ENCODE measurements at places on chromosomes 6 and 20.

- no peak for DNase-seq
Measured at GRCh38 chr6:20833881-20834515, 299.7 kb downstream of the CDKAL1 start.

DNA sequence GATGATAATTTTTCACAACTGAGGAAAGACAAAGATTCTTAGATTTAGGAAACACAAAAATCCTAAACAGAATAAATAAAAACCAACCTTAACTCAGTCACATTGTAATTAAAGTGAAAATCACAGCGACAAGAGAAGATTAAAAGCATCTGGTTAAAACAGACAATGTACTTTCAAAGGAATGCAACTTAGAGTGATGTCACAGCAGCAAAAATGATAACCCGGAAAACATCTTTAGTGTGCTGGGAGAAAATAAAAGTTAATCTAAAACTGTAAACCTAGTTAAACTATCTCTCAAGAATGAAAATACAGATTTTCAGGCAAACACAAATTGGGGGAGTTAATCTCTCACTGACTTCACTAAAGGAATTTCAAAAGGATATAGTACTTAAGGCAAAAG lies 76.8 kb upstream of the OGFRL1 start:
- DNase-seq, result no peak

GRCh38 chr6:156283091-156283490 lies 494.1 kb upstream of the ARID1B start:
- no peak for DNase-seq

- no peak for DNase-seq
Measured at GRCh38 chr6:35365594-35366203, 23.3 kb downstream of the PPARD start.

- no peak for DNase-seq
Measured at GRCh38 chr6:61809004-61809595, 476.9 kb downstream of the KHDRBS2 start.

DNA sequence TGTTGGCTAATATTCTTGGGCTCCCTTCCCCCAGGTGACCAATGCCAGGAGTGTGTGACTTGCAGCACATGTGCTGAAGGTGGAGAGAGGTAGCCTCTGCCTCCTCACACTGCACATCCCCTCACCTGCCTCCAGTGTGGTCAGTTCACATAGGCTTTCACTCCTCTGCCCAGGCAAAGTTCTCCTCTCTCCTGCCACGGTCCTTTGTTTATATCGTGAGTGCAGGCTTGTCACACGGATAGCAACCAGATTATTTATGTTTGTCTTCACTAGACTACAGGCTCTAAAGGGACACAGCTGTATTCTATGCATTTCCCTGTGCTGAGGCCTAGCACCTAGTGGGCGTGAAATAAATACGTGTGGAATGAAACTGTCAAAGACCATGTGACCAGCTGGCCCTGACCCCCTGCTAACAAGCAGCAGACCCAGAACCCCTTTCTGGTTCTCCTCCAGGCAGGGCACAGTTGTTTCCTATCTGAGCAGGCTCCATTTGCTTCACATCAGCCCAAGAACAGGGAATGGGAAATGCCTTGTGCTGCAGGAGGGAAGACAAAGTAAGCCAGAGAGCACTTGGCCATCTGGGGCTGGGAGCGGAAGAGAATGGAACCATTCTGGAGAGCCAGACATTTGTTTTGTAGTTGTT lies 42.3 kb downstream of the UNC5CL start:
- DNase-seq, result no peak

- DNase-seq, result no peak
Measured at GRCh38 chr6:156687789-156688619, 89.2 kb upstream of the ARID1B start.

DNA sequence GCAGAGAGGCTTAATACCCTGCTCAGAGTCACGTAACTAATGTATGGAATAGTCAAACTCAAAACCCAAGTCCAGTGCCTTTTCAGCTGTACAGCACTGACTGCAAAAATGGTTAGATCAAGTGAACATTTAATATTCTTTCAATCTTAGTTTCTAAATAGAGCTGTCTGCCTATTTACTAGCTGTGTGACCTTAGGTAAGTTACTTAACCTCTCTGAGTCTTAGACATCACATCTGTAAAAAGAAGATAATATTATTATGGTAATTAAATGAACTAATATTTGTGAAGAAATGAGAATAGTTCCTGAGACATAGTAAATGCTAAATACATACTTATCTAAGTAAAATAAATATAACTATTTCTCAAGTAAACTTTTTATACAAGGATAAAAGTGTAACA lies 235.5 kb downstream of the SAMD5 start:
- no peak for DNase-seq

GRCh38 chr6:35473075-35473849 lies 5.1 kb downstream of the RPL10A start:
- no peak for DNase-seq

GRCh38 chr6:8888468-8888867 lies 453.1 kb upstream of the SLC35B3 start:
- DNase-seq, result no peak

- no peak for DNase-seq
Measured at GRCh38 chr6:1645466-1646185, 35.9 kb downstream of the FOXC1 start.

GRCh38 chr6:16511040-16511660 lies 250.1 kb downstream of the ATXN1 start:
- DNase-seq, result no peak

DNA sequence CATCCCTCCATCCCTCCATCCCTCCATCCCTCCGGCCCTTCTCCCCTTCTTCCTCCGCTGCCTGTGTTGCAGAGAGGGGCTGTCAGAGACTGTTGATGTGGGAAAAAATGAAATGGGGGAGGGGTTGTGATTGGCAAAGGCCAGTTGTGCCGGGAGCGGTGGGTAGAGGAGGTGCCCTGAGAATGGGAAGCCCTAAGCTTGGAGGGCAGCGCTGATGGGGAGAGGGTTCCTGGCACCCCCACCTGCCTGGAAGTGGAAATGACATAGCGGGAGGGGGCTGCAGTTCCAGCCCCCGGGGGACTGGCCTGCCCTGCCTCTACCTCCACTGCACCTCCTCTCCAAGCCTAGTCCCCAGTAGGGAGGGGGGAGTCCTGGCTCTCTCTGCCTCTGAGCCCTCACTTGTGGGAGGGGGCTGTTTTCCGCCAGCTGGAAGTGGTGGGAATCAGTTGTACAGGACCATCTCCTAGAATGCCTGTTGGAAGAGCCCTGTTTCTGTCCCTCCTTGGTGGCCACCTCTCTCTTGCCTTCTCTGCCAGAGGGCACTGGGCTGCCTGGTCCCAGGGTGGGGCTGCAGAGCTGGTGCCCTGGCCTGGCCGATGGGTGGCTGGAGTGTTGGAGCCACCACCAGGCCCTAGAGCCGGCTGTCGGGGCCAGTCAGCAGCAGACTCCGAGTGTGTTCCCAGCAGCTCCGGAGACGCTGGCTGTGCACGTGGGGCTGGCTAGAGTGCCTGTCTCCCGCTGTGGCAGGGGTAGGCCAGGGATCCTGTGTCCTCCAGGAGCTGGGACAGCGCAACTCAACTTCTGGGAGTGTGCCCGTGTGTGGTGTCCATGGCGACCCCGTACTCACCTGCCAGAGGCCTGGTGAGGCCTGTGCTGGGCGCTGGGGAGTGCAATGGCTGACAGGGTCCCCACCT lies 1.5 kb downstream of the DLGAP4 start:
- DNase-seq, result no peak

DNA sequence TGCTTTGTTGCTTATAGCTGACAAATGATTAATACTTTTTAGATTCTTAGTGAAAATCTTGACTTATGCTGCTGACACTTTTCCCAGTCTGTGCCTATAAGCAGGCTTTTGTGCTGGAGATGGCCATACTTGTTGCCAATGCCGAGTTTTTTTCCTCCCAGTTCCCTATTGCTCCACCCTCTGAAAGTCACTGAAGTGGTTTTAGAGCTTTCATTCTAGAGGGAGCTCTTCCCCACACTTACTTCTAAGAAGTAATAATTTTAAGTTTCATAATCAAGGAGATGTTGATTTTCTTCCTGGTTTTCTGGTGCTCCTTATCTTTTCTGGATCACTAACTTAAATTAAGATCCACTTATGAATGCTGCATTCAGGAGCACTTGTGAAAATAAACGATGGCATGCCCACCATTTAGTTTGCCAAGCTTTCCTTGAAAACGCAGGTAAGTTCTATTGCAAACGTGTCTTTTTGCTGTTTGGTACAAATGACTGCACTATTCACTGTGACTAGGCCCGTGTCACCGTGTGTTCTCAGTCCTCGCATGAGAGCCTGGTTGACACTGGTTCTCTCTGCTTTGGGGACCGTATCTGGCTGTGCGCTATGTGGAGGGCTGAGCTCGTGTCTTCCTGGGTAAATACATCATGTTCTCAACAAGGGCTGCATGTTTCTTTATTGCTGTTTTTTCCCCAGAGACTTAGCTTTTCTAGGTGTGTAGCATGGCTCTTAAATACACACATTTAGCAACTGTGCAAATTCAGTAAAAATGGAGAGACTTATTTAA lies 50.2 kb downstream of the GFRA4 start:
- no peak for DNase-seq

GRCh38 chr6:135180542-135181332 lies at the start of gene MYB:
Gene MYB (plus strand): TSS chr6:135181308. CDS start chr6:135181514, 206 bp downstream.
- DNase-seq, result peak; percentile 44

DNA sequence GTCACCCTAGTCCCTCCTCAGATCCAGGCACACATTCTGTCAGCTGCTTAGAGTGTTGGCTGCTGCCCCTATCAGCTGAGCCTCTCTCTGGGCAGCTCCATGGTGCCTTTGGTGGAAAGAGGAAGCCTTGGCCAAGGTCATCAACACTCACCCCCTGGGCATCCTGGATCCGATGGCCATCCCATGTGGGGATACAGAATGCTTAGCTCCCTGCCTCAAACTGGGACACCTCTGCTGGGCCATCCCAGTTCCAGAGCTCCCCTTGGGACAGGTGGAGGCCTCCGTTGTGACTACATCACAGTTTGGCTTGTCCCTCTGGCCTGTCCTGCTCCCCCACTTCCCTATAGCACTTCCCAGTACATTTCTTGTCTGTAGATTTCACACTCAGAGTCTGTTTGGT lies 45.6 kb downstream of the TOX2 start:
- DNase-seq, result no peak

DNA sequence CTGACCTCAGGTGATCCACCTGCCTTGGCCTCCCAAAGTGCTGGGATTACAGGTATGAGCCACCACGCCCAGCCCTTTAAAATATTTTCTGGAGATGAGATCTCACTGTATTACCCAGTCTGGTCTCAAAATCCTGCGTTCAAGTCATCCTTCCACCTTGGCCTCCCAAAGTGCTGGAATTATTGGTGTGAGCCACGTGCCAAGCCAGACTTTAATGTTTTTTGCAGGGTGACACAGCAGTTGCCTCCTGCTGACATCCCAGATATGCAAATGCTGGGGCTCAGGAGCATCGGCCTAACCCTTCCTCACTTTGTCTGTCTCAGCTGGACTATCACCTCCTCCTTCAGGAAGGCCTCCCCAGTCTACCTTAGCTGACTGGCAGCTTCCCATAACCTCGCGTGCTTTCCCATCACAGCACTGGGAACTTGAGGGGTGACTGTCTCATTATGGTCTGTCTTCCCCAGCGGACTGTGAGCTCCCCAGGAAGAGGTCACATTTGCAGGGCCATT lies 14.3 kb upstream of the ID1 start:
- DNase-seq, result no peak

GRCh38 chr20:14235355-14235754 lies 102.1 kb downstream of the FLRT3 start:
- DNase-seq, result no peak

DNA sequence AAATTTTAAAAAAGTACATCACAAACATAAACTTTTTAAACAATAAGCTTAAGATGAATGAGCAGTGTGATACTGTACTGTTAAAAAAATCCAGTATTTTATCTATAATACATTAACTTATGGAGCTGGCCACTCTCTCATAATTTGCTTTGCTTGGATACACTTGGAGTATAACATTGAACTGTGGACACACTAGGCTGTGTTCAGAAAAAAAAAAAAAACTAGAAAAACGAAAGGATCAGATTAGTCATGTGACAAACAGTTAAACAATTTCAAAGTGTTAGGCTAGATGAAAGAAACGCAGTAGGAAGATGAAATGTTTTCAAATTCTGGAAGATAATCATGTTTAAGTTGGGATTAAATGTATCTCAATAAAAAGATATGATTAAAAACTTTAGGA lies 220.0 kb downstream of the GRIK2 start:
- DNase-seq, result no peak

DNA sequence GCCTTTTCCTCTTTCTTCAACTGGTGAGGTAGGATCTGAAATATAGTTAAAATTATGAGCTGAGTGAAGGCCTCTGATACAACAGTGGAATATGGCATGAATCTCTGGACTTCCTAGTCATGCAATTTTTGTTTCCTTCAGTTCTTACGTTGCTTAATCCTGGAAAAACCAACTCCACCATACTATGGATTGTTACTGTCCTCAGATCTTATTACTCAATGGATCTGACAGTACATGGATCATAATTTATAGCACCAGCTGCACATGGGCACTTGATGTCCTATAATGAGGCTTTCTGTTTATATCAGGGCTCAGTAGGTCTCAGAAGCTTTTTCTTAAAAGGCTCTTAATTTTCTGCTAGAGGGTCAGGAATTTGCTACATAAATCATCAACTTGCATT lies 1341.0 kb upstream of the EYS start:
- no peak for DNase-seq

GRCh38 chr20:33086052-33086722 lies 6.7 kb downstream of the BPIFB4 start:
- DNase-seq, result no peak

- DNase-seq, result no peak
Measured at GRCh38 chr20:52652271-52652670, 319.9 kb upstream of the TSHZ2 start.

DNA sequence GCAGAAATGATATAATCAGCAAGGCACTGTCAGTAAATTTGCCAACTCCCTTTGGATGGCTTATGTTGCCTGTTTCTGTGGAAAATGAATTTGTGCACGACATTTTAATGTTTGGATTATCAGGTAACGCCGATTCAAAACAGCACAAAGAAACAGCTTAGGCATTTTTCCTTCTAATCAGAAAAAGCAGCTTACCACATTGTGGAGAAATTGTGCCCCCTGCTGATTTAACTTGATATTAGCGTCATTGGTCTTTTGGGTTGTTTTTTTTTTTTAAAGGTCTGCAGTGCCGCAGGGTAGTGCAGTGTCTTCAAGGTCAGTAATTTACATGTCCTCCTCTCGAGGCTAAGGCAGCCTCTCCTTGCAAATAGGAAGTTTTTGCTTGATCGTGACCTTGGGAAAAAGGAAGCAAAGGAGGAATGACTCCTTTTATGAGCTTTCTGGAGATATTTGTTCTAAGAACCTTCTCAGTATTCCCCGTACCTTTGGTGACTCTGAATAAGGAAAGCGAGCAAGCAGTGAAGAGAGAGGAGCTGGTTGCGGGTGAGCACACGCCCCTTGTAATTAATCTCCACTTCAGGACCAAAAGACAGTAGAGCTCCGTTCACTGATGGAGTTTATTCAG lies 79.1 kb downstream of the ELOVL4 start:
- no peak for DNase-seq

GRCh38 chr6:45415315-45415714 lies 37.6 kb upstream of the SUPT3H start:
- DNase-seq, result no peak

GRCh38 chr6:36677753-36678487 lies 594 bp upstream of the CDKN1A start:
- DNase-seq, result no peak

- DNase-seq, result no peak
Measured at GRCh38 chr20:10646886-10647420, 26.8 kb downstream of the JAG1 start.
